Thymus (tissue), 14 donors: ENCODE measurements at places on chromosomes 11 and 22. TPM values are rescaled to one million over a fixed set of nuclear protein-coding genes. Genes with fewer than 3 reads are reported as not detected.

DNA sequence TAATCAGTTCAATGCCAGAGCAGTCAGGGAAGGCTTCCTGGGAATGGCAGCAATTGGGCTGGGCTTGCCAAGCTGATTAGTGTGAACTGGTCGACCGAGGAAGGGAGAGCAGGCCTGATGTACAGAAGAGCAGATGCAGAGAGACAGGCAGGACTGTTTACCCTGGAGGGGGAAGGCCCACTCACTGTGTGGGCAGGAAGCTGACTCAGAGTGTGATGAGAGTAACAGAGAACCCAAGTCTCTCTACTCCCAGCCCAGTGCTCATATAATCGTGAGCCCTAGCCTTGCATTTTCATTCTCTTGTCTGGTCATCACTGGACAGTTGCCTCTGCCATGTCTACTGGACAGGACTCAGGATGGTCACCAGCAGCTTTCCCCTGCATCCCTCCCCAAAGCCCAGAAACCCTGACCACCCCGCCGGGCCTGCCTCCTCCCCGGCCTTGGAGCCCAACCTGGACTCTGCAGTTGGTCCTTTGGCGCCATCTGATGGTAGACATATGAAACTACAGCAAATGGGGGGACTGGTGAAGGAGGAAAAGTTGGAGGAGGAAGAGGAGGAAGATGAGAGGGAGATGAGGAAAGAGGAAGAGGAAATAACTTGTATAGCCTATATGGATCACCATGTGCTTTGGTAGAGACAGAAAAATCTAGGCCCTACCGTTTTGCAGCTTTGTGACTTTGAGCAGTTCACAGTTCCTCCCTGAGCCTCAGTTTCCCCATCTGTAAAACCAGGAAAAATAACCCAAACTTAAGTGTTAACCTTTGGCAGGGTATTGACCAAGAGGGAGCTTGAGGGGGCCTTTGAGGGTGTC is 43.4 kb upstream of the PRDM11 start:
- H3K4me3 ChIP-seq, result no peak overlapping the region
- no peaks in the 10 kb centered on the region for H3K27me3 ChIP-seq
- DNase-seq, result no peak
- H3K27ac ChIP-seq, result no peak overlapping the region

GRCh38 chr11:101907815-101908214 is 7.0 kb upstream of the CEP126 start:
- no peaks in the 10 kb centered on the region for H3K36me3 ChIP-seq
- DNase-seq, result no peak
- H3K4me3 ChIP-seq, result no peak overlapping the region
- H3K27ac ChIP-seq, result no peak overlapping the region
- no peaks in the 10 kb centered on the region for H3K4me1 ChIP-seq
- H3K27me3 ChIP-seq, result no peaks in the 10 kb centered on the region

DNA sequence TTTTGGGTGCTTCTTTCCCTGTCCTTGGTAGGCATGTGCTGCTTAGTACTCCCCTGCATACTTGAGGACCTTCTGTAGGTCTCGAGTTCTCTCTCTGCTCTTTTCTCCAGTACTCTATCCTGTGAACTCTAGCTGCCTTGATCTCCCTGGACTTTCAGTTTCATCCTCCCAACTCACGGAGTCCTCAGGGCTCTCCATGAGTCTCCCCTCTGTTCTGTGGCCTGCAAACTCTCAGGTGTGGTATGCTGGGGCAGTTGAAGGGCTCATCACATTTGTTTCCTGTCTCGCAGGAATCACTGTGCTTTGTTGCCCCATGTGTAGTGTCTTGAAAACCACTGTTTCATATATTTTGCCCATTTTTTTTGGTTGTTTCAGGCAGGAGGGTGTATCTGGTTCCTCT is 3.3 kb upstream of the PACS1 start:
- peaks cover 55% of the 10 kb centered on the region for H3K36me3 ChIP-seq
- no peaks in the 10 kb centered on the region for H3K27me3 ChIP-seq
- H3K27ac ChIP-seq, result no peak overlapping the region
- no peak overlapping the region for H3K4me3 ChIP-seq
- no peak for DNase-seq
- peaks cover 30% of the 10 kb centered on the region for H3K4me1 ChIP-seq

The PAMR1 gene
- 5.6 TPM for total RNA-seq

- H3K27ac ChIP-seq, result no peak overlapping the region
- no peaks in the 10 kb centered on the region for H3K4me1 ChIP-seq
- DNase-seq, result no peak
- H3K36me3 ChIP-seq, result no peaks in the 10 kb centered on the region
Observed at GRCh38 chr11:41392596-41392995, 66.9 kb downstream of the LRRC4C start.

DNA sequence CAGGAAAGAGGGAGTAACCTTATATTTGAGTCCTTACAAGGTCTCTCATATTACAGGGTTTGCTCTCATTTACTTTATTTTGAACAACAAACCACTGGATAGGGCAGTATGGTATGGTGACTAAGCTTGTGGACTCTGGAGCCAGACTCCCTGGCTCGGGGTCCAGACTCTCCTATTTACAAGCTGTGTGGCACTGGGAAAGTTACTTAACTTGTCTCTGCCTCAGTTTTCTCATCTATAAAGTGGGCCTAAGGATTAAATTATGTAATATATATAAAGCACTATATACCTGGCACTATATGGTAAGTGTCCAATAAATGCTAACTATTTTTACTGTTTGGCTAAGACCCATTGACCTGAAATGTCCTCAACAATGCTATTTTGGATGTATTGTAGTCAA is 1.7 kb upstream of the DCHS1 start:
- DNase-seq, result no peak
- peaks cover 2% of the 10 kb centered on the region for H3K4me1 ChIP-seq
- H3K4me3 ChIP-seq, result no peak overlapping the region
- peaks cover 19% of the 10 kb centered on the region for H3K27me3 ChIP-seq

The CYP2D6 gene
- total RNA-seq, result 0.42 TPM

The CAVIN3 gene
- total RNA-seq, result 7.5 TPM

The OR2D2 gene
- 0.14 TPM for total RNA-seq

GRCh38 chr11:56750190-56750589 is 1.7 kb upstream of the OR9G4 start:
- H3K36me3 ChIP-seq, result no peaks in the 10 kb centered on the region
- H3K4me3 ChIP-seq, result no peak overlapping the region
- no peak for DNase-seq
- H3K27me3 ChIP-seq, result no peaks in the 10 kb centered on the region

GRCh38 chr22:33012833-33013450 is 45.2 kb downstream of the SYN3 start:
- no peaks in the 10 kb centered on the region for H3K36me3 ChIP-seq
- H3K27ac ChIP-seq, result no peak overlapping the region
- H3K4me1 ChIP-seq, result no peaks in the 10 kb centered on the region
- H3K27me3 ChIP-seq, result no peaks in the 10 kb centered on the region
- DNase-seq, result no peak

- no peak for DNase-seq
- H3K27ac ChIP-seq, result no peak overlapping the region
- H3K4me1 ChIP-seq, result no peaks in the 10 kb centered on the region
- H3K4me3 ChIP-seq, result no peak overlapping the region
Observed at GRCh38 chr11:88206751-88207150, 31.5 kb upstream of the RAB38 start.

GRCh38 chr11:131518305-131518838 is 148.0 kb downstream of the NTM start:
- no peaks in the 10 kb centered on the region for H3K4me1 ChIP-seq
- H3K27ac ChIP-seq, result no peak overlapping the region
- H3K27me3 ChIP-seq, result no peaks in the 10 kb centered on the region
- H3K4me3 ChIP-seq, result no peak overlapping the region
- no peaks in the 10 kb centered on the region for H3K36me3 ChIP-seq

GRCh38 chr11:104570078-104570701 is 328.1 kb downstream of the CASP12 start:
- no peaks in the 10 kb centered on the region for H3K36me3 ChIP-seq
- no peak overlapping the region for H3K4me3 ChIP-seq
- no peaks in the 10 kb centered on the region for H3K27me3 ChIP-seq

The C1QTNF5 gene
- total RNA-seq, result 4.2 TPM

DNA sequence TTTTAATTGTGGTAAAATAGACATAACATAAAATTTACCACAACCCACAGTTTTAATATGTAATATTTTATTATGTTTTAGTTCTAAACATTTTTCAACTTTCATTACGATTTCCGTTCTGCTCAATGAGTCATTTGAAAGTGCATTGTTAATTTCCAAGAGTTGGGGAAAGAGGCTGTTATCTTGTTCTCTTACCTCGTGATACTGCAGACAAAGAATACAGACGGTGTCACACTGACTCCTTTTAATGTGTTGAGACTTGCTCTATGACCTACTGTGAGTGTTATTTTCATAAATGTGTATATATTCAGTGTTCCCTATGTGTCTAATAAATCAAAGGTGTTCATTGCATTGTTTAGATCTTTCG is 10.8 kb upstream of the RAC2 start:
- H3K4me3 ChIP-seq, result no peak overlapping the region
- no peak overlapping the region for H3K27ac ChIP-seq
- no peaks in the 10 kb centered on the region for H3K36me3 ChIP-seq
- H3K27me3 ChIP-seq, result no peaks in the 10 kb centered on the region

The TSPAN32 gene
- 4.0 TPM for total RNA-seq

DNA sequence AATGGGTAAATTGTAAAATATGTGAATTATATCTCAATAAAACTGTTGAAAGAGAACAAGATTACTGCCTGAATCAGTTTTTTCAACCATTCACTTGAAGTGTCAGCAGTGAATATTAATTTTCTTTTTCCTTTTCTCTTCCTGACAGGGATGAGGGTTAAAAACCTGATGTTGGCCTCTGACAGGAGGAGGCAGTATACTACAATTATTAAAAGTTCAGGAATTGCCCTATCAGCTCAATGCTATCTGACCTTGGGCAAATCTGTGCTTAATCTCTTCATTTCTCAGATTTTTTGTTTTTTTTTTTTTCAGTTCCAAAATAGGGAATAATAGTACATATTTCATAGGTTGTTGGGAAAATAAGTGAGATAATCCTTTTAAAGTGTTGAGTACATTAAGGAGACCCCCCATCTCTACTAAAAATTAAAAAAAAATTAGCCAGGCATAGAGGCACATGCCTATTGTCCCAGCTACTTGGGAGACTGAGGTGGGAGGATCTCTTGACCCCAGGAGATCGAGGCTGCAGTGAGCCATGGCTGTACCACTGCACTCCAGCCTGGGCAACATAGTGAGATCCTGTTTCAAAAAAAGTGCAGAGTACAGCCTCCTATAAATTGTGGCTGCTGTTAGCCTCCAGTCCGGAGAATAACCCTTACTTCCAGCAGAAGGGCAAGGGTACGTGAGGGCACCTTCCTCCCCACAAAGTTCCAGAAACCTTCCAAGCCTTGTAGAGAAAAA is 48.8 kb downstream of the TRIM44 start:
- no peak overlapping the region for H3K27ac ChIP-seq
- H3K4me3 ChIP-seq, result no peak overlapping the region
- H3K4me1 ChIP-seq, result no peaks in the 10 kb centered on the region
- DNase-seq, result no peak
- no peaks in the 10 kb centered on the region for H3K36me3 ChIP-seq
- H3K27me3 ChIP-seq, result no peaks in the 10 kb centered on the region

The TSGA10IP gene
- total RNA-seq, result 0.09 TPM

GRCh38 chr11:85939099-85940015 is 84.2 kb downstream of the CCDC83 start:
- H3K4me1 ChIP-seq, result no peaks in the 10 kb centered on the region
- no peak overlapping the region for H3K27ac ChIP-seq
- H3K36me3 ChIP-seq, result no peaks in the 10 kb centered on the region

DNA sequence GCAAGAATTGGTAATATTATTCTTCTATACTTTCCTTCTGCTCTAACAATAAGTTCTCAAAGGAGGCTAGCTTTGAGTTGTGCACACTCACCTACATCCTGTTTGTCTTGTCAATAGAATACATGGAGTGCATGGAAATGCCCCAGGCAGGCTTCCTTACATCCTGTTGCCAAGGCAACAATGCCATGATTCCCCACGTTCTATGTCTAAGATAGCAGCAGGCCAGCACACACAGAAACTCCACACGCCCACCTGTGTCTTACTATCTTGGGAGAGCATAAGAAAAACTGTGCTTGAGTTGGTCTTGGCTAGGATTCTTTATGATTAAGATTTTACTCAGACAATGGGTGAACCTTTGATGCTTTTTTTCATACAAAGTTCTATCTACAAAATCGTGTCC is 379.2 kb downstream of the AASDHPPT start:
- H3K4me3 ChIP-seq, result no peak overlapping the region
- no peaks in the 10 kb centered on the region for H3K27me3 ChIP-seq
- DNase-seq, result no peak
- no peaks in the 10 kb centered on the region for H3K36me3 ChIP-seq
- no peak overlapping the region for H3K27ac ChIP-seq

The DERL3 gene
- 2.9 TPM for total RNA-seq

DNA sequence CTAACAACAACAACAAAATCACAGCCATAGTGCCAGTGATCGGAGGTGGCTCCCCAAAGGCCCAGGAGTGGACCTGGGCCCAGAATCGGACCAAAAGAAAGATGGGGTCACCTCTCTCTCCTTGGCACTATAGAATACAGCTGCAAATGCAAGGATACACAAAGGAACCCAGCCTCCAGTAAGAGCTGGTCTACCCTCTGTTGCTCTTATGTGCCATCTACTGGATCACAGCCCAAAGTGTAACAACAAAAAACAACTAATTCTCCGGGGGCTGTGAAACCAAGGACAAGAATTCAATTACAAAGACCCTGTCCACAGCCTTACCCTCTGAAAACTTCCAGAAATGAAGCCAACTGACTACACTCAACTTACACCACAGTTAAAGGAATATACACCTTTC is 21.6 kb downstream of the OR8G5 start:
- H3K4me3 ChIP-seq, result no peak overlapping the region
- no peaks in the 10 kb centered on the region for H3K27me3 ChIP-seq
- H3K36me3 ChIP-seq, result no peaks in the 10 kb centered on the region
- no peaks in the 10 kb centered on the region for H3K4me1 ChIP-seq
- DNase-seq, result no peak
- H3K27ac ChIP-seq, result no peak overlapping the region

GRCh38 chr11:59641156-59641555 is 25.6 kb upstream of the OSBP start:
- no peak overlapping the region for H3K4me3 ChIP-seq
- no peak for DNase-seq
- no peak overlapping the region for H3K27ac ChIP-seq
- no peaks in the 10 kb centered on the region for H3K27me3 ChIP-seq
- H3K36me3 ChIP-seq, result peaks cover 78% of the 10 kb centered on the region
- no peaks in the 10 kb centered on the region for H3K4me1 ChIP-seq

DNA sequence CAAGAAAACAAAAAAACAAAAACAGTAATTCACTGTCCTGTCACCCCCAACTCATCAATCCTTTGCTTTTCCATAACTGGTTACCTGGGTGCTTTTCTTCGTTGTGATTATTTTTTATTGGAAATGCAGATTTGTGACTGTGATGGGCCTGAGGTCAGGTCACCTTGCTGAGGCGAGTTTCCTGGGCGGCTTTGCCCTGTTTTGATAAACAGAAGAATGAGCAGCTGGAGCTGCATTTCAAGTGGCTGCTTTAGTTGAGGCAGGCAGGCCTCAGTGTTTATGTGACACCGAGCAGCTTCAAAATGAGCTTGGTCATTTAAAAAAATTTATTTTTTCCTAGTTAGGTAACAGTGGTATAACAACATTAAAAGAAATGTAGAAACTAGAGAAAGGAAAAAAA is 22.2 kb downstream of the PTPRJ start:
- DNase-seq, result no peak
- no peaks in the 10 kb centered on the region for H3K36me3 ChIP-seq
- peak overlapping the region; percentile 80 for H3K27ac ChIP-seq
- no peak overlapping the region for H3K4me3 ChIP-seq
- no peaks in the 10 kb centered on the region for H3K27me3 ChIP-seq
- peaks cover 6% of the 10 kb centered on the region for H3K4me1 ChIP-seq

- no peak overlapping the region for H3K4me3 ChIP-seq
- H3K36me3 ChIP-seq, result no peaks in the 10 kb centered on the region
- H3K27me3 ChIP-seq, result no peaks in the 10 kb centered on the region
- DNase-seq, result no peak
Observed at GRCh38 chr11:20790622-20791021, 121.2 kb downstream of the NELL1 start.
